ENCODE measurements at places on chromosomes 7 and 10.

DNA sequence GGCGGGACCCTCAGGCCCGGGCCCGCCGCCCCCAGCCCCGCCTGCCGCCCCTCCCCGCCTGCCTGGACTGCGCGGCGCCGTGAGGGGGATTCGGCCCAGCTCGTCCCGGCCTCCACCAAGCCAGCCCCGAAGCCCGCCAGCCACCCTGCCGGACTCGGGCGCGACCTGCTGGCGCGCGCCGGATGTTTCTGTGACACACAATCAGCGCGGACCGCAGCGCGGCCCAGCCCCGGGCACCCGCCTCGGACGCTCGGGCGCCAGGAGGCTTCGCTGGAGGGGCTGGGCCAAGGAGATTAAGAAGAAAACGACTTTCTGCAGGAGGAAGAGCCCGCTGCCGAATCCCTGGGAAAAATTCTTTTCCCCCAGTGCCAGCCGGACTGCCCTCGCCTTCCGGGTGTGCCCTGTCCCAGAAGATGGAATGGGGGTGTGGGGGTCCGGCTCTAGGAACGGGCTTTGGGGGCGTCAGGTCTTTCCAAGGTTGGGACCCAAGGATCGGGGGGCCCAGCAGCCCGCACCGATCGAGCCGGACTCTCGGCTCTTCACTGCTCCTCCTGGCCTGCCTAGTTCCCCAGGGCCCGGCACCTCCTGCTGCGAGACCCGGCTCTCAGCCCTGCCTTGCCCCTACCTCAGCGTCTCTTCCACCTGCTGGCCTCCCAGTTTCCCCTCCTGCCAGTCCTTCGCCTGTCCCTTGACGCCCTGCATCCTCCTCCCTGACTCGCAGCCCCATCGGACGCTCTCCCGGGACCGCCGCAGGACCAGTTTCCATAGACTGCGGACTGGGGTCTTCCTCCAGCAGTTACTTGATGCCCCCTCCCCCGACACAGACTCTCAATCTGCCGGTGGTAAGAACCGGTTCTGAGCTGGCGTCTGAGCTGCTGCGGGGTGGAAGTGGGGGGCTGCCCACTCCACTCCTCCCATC, 82.7 kb downstream of the PAX2 start:
- DNase-seq = no peak

DNA sequence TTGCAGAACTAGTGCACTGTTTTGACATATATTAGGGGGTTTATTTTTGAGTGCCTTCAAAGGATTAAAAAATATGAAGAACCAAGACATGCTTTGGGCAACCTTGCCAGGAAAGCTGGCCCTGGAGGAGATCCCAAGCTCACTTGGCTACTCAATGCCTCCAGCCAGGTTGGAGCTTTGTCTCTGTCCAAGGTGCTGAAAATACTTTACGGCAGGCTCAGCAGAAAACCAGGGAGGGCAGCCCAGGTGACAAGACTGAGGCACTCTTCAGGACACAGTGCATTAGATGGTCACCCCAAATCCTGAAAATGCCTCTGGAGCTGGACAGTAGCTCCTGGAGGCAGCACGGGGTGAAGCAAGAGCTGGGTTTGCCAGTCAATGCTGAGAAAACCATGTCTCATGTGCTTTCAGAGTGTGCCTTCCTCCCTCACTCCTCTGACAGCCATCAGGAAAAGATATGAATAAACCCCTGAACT, 5.8 kb upstream of the KCNH2 start:
- no peak for DNase-seq

DNA sequence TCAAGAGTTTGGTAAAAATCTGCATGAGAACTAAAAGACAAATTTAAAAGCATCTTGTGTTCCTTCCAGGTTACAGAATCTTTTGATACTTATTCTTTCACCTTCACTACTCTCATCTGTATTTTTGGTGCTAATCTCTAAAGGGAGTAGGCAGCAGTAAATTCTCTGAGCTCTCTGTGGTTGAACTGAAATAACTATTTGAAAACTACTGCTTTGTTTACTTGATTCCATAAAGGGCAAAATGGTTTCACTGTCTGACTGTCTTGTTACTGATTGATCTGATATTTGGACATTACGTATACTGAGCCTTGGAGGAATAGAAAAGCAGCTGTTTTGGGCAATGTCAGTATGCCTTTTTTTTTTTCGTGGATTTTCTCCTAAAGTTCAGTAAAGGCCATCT, 103.3 kb downstream of the CHRM2 start:
- DNase-seq = no peak

DNA sequence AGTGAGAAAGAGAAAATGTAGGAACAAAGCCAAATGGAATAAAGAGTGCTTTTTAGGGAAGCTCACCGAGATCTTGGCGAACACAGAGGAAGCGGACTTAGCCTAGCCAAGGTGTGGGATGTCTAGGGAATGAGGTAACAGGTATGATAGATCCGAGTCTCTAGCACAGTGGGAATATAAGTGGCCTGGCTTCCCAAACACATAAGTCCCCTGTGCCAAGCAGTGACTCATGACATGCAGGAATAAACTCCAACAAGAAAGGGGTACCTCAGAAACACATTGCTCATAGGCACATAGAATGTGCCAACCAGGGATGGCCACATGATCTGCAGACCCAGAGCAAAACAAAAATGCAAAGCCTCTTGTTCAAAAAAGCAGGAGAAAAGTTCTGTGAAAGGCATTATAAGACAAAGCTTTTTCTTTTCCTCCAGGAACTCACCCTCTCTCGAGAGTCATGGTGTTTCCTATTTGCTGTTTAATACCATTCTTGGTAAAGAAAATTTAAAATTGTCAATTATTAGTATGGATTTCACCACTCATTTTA, 542.5 kb downstream of the GATA3 start:
- DNase-seq = no peak

DNA sequence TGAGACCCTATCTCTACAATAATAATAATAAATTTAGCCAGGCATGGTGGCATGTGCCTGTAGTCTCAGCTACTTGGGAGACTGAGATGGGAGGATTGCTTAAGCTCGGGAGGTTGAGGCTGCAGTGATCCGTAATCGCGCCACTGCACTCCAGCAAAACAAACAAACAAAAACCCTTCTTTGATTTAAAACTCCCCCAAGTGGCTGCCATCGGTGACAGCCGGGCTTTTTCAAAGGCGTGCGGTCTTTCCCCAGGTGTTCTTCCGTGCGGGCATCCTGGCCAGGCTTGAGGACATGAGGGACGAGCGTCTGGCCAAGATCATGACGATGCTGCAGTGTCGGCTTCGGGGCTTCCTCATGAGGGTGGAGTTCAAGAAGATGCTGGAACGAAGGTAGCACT, 1.9 kb upstream of the MYH16 start:
- peak; percentile 43 for DNase-seq

DNA sequence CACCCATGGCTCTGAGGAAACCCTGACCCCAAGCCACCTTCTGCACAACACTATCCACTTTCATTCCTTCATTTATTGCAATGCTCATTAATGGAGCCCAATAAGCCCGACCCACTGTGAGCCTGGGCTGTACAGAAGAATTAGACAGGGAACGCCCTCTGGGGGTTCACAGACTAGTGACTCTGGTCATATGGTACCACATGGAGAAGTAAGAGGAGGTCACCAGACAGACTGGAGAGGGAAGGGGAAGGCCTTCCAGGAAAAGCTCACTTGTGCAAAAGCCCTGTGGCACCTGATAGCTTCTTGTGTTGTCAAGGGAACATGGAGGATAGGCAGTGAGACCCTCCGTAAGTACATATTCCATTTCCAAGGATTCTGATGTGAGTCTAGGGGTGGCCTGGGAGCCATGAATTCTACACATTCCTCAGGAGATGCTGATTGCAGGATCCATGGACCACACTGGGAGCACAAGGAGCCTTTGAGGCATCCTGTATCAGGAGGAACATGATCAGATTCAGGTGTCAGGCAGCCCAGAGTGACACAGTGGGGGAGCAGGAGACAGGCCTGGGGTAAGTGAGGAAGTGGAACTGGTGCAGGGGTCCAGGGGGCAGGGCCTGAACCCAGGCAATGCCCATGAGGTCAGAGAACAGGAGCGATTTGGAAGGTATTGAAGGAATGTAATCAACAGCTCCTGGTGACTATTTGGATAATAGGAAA, 19.9 kb downstream of the TMEM72 start:
- DNase-seq = no peak

GRCh38 chr7:77419102-77419501, 3.0 kb upstream of the GSAP start:
- DNase-seq = no peak

- DNase-seq = no peak
These were observed 131.7 kb downstream of the GRK5 start for GRCh38 chr10:119339109-119339508.

DNA sequence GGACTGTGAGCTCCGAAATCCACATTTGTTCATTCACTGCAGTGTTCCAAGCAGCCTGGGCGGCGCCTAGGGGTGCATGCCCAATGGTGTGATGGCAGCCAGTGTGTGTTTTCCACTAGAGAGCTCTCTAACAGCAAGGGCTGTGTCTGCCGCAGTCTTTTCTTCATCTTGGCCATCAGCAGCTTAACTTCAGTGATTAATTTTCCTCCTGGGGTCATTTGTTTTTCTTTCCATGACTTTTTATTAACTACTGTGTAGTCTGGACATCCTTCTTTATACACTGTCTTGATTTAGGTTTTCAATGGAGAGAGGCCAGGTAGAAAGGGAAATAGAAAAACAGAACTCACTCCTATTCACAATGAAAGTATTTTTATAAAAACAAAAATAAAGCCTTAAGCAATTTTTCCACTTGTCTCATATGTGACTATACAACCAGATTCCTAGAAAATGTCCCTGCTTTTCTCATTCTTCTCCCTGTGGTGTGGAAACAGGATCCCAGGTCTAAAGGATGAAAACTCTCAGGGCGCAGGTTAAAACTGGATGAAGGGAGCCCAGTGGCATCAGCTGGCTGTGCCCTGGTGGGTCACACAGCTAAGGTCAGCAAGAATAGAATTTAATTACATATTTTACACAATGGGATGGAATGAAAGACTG, 176.8 kb downstream of the PKD1L1 start:
- DNase-seq = no peak

DNA sequence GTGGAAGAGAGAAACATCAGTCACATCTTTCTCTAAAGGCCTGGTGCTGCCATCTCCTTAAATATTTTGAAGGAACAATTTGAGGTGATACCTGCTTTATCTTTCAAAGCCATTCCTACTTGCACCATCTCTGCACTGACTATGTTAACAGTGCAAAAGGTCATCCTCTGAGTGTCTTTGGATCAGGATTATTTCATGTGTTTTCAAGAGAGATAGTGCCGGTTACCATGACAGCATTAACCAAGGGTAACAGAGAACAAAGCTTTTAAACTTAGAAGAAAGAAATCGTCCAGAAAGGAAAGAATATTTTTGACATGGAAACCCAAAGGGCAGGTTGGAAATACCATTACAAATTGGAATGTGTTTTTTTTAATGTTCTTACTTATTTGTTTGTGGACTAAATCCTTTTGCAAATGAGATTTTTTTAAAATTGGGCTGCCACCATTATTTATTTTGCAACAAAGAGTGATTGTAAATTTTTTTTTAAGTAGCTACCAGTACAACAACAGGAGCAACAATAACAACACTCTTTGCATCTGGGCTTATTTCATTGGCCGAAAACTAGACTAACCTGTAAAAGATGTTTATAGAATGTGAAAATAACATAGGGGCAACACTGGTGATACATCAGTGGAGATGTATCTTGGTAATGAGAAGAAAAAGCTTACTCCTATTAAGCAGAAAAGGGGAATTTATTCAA, 234.2 kb downstream of the CREB5 start:
- DNase-seq = no peak

- DNase-seq = no peak
These were observed 999 bp downstream of the ITIH5 start for GRCh38 chr10:7665767-7666166.

DNA sequence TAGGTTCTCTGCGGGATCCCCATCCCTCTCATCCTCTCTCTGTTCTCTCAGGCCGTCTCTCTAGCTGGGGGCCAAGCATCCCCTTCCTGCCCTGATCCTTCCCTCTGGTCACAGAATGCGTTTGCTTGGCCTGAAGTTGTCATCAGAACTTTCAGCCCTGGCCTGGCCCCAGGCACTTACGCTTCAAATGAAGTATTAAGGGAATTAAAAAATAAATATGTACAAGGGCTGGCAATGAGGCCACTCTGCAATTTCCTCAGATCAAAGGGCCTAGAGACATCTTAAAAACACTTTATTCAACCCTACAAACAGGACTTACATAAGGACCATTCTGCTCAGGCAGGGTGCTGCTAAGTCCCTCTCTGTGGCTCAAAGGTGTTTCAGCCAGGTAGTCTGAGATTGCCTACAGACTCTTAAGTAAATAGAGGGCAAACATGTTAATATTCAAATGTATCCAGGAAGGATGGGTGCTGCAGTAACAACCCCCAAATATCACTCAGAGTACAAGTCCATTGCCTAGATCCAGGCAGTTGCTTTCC, 16.0 kb downstream of the SFTPD start:
- DNase-seq = no peak

GRCh38 chr10:89454561-89455347, 40.4 kb downstream of the IFIT5 start:
- no peak for DNase-seq

DNA sequence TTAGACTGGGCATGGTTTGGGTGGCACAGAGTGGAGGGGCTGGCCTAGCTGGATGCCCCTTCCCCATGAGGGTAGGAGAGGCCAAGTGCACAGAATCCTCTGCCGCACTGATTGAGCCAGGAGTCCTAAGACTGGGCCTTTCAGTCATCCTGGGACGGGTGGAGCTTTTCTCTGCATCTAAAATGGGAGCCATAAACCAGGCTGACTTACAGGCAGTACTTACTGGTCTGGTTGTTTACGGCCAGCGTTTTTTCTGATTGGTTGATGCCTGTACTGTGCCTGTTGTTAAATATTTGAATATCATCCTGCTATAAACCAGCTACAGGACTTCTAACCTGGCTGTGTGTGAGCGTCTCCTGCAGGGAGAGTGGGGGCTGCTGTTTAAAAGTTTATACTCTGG, 107.8 kb downstream of the CDH23 start:
- no peak for DNase-seq

DNA sequence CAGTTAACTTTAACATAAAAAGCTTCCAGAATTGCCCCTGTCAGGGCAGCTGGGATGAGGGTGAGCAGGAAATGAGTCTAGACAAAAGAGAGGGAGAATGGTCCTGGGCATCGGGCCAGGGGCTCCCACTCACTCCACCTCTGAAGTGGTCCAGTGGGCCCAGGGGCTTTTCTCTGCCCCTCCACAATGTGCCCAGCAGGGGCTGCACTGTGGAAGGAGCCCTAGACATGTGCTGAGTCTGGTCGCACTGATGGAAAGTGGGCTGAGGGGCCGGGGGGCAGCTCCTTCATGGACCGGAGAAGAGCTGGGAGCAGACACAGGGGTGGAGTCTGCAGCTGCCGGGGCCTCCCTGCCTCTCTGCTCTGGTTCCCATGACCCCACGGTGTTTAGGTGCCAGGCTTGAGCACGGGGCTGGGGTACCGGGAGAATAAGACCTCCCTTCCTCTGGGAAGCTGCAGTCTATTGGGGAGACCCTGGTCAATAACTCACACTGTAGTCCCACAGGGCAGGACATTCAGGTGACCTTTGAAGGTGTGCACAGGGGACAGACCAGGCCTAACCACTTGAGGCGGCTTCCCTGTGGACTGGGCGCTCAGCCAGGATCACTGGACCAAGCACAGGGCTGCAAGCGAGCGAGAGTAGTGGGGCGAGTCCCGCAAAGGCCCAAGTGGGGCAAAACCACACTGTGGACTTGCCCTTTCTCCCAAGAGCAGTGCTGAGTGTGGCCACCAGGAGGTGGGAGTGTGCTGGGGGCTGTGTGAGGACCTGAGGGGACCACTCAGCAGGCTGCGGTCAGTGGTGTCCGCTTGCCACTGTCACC, 6.1 kb downstream of the ADCY1 start:
- DNase-seq = no peak

- DNase-seq = no peak
These were observed 415.4 kb upstream of the AUTS2 start for GRCh38 chr7:69182596-69183467.

GRCh38 chr7:7821517-7821916, 103.1 kb upstream of the RPA3 start:
- no peak for DNase-seq

Measured in HepG2 (cell line).